ENCODE measurements at places on chromosomes 1 and 21.

DNA sequence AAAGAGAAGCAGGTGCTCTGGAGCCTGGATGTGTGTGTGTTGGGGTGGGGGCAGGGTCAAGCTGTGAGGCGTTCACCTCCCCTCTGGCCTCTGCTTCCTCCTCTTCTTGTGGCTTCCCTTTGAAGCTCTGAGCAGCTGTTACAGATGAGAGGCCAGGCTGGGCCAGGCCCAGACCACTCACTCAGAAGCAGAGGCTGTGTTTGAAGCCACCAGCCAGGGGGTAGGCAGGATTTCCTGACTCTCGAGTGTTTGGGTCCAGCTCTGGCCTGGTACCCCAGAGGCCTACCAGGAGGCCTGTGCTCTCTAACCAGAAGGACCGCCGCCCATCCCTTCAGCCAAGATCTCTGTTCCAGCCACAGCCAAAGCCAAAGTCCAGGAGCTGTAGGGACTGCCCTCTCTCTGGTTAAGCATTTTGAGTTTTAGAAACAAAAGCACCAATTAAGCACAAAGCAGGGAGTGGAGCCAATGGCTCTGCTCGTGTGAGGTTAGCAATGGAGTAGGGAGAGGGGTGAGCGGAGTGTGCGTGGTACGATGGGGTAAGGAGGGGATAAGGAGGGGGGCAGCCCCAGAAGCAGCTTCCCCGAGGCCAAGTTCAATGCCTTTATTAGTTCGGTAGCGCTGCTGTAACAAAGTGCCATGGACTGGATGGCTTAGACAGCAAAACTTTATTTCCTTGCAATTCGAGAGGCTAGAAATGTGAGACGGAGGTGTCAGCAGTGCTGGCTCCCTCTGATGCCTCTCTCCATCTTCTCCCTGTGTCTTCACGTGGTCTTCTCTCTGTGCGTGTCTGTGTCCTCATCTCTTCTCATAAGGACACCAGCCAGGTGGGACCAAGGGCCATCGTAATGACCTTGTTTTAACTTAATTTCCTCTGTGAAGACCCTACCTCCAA, 20.5 kb downstream of the RCSD1 start:
- no peak for DNase-seq

- no peak for DNase-seq
Measured at GRCh38 chr1:22562584-22563583, at the start of gene EPHA8. EPHA8 (plus strand) TSS chr1:22563489; CDS start chr1:22563636, 147 bp downstream.

DNA sequence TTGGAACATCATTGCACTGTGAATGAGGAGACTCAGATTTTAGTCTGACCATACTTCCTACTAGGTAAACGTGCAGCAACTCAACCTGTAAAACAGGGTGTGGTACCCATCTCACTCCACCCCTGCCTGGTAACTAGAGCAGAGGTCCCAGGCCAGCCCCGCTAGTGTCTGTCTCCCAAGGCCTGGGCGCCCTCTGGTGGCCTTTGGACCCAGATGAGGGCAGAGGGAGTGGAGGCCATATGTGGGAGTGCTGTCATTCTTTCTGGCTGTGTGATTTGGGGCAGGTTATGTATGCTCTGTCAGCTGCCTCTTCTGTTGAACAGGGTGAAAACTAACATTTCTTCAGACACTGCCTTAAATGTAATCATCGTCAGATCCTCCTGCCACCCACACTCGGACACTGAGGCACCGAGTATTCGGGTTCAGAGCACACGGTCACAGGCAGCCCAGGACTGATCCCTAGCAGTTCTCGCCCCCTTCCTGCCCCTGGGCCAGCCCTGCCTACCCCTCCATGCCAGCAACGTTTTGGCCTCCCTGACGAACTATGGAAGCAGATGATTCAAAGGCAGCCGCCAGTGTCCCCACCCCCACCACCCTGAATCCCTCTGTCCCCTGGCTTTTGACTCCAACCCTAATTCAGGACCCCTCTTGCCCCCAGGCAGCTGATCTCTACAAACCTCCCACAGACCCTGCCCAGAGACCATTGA, 76.0 kb downstream of the CD247 start:
- DNase-seq = peak; percentile 78

GRCh38 chr1:207088161-207088560, 499 bp upstream of the C4BPB start:
- DNase-seq = no peak

DNA sequence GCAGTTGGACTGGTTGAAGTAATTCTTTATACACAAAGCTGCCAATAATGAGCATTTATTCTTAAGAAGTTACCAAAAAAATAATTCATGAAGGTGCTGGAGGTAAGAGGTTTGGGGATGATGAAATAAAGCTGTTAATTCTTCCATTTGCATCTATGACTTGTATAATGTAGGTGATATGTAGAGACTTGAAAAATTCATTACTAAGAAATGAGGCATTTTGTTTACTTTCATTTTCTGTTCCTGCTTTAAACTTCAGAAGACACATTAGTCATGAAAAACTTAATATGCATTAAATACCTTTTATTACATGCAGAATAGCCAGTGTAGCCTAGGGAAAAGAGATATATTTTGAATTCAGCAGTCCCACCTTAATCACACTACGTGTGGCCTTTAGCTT, 214.2 kb downstream of the SLC44A5 start:
- DNase-seq = no peak

- no peak for DNase-seq
Measured at GRCh38 chr1:212161231-212161781, 123.9 kb upstream of the PPP2R5A start.

GRCh38 chr1:57019236-57019839, 53.5 kb upstream of the C8B start:
- no peak for DNase-seq

GRCh38 chr1:67134695-67135094, at the start of gene C1orf141:
C1orf141 (minus strand) TSS chr1:67134970; CDS start chr1:67127240, 7,730 bp downstream.
- DNase-seq = no peak

- DNase-seq = no peak
Measured at GRCh38 chr1:246760422-246761347, 36.5 kb downstream of the SCCPDH start.

DNA sequence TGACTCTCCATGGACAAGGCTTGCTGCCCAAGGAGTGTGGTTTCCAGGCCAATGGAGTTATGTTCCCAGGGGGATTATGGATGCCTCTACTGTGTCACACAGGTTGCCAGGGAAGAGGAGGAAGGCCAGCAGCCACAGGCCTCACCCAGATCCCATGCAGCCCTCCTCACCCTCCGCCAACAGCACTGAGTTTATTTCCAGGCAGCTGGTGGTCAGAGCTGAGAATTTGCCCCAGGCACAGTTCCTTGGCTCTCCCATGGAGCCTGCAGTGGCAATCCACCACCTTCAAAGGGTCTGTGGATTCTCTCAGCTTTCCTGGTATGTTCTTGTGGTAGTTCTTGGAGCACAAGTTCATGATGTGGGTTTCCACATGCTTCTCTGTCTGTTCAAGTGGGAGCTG, 79.2 kb downstream of the NTNG1 start:
- no peak for DNase-seq

DNA sequence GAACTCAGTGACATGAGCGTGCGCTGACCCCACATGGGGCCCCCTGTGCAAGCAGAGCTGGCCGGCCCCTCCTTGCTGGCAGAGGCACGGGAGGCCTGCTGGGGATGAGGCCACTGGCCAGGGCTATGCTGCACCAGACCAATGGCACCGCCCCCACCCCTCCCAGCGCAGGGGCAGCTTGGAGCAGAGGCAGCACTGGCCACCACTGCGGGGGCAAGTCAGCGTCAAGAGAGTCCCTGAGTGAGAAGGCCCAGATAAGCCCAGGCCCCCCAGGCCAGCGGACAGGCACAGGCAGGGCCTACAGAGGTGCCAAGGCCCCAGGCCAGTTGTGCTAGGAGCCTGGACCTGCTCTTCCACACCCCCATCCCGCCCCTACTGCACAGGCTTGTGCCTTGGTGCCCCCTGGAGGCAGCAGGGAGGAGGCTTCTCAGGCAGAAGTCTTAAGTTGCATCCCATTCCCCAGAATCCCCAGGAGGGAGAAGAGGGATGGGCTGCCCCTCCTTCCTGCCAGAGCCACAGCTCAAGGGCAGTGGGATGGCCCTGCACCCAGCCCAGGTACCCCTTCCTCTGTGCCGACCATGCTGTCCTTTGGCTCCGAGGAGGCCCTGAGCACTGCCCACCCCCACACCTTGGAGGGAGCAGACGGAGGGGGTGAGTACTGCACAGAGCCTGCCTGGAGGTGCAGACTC, 35.8 kb downstream of the EPHX1 start:
- no peak for DNase-seq

DNA sequence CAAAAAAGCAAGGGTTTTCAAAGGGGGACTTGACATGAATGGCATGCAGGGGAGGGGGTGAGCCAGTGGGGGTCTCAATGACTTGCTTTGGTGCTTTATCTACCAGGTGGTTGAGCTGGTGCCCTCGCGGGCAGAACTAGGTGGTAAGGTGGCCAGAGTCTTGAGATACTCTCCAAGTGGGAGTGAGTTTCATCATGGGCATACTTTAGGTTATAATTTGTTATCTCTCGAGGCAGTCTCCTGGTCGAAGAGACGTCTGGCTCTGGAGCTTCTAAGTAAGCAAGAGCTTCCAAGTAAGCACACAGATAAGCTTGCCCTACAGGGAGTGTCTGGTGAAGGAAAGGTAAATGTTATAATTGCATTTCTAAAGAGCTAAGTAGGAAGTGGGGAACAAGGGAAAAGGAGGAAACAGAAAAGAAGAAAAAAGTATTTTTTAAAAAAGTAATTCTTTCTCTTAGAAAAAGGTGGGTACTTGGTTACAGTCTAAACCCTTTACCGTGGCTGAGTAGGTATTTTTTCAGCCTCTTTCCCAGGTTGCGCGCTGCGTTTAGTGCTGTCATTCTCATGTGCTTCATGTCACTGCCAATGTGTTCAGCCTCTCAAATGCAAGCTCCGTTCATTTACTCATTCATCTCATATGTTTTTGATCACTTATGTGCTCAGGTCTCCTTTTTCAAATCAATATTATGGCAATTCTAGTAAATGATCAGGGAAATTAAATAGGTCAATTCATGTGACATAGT, 31.6 kb upstream of the DNAJC6 start:
- no peak for DNase-seq

DNA sequence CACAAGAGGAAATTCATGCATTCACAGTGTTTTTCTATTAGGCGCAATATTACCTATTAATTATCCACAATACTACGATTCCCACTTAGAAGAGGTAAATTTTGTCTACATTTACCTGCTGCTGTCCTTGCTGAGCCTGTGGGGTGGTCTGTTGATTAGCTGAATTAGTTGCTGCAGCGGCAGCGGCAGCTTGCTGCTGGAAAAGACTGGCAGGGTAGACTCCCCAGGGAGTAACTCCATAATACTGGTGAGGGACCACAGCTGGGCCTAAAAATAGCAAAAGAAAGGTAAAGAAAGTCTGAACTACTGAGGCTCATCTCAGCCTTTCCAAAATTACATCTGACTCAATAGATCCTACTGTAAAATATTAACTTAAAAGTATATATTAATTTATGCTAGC, 66.0 kb upstream of the SDC3 start:
- DNase-seq = no peak
